Activated CD8-positive, alpha-beta memory T cell treated with anti-CD3 and anti-CD28 coated beads for 1 hour (primary cell): ENCODE measurements at places on chromosomes 6 and 20.

DNA sequence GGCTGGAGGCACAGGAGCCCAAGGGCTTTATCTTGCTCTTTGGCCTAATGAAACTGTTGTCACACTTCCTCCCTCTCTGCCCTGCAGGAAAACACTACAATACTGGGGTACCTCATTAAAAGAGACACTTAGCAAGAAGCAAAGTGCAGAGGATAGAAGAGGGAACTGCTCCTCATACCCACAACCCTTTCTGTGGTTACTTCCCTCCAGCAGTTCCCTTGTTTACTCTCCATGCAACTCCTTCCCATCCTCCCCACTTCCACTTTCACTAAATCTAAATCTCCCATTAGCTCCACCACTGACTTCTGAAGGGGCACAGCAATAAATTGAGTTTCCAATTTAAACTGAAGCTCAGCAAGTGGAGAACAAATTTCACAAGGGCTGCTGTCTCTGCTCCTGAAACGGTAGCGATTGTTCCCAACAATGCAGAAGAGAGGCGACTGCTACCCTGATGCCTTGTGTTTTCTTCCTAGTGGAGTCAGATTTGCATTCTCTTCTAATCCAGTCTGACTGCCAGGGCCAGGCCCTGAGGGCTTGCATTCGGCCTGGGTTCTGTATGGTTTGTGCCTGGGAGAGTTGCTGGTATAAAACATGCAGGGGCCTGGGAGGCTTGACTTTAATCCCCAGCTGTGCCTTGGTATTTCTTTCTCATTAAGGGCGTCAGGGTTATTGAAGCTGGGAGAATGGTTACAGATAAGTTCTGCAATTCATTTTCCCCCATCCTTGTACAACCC lies 454.7 kb downstream of the TFAP2B start:
- no peak for DNase-seq

GRCh38 chr6:154478701-154479060 lies 31.8 kb downstream of the CNKSR3 start:
- no peak for DNase-seq

DNA sequence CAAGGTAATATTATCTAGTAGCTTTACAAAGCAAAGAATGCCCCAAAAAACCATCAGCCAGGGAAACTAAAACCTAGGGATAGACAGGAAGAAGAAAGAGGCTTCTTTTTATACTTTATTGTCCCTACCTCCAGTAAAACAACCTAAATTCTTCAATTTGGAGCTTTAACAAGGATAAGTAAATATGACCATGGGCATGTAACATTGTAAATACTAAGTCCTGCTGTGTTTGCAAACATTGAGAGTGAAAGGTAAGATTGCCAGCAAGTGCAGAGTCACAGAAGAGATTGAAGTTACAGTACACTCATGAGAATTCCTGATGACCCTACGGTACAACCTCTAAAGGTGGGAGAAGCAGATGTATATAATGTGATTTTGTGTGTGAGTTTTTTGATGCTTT lies 117.2 kb downstream of the FOXO3 start:
- no peak for DNase-seq

DNA sequence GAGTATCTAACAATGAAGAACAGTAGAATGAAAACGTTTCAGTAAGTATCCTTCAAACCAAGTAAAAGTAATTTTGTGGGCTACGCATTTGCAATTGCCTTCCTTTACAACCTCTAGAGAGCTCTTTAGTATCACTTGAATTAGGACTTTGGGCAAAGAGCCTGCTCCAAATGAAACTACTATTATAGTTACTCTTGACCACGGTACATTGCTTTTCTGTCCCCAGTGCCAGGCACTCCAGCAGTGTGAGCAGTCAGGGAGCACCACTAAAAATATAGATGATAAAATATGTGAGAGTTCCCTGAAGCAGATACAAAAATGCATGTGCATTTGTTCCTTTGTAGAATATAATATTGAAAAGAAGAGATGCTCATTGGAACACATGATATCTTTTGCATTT lies 450.1 kb upstream of the MANEA start:
- no peak for DNase-seq

GRCh38 chr20:50101281-50101680 lies 11.7 kb downstream of the UBE2V1 start:
- no peak for DNase-seq

DNA sequence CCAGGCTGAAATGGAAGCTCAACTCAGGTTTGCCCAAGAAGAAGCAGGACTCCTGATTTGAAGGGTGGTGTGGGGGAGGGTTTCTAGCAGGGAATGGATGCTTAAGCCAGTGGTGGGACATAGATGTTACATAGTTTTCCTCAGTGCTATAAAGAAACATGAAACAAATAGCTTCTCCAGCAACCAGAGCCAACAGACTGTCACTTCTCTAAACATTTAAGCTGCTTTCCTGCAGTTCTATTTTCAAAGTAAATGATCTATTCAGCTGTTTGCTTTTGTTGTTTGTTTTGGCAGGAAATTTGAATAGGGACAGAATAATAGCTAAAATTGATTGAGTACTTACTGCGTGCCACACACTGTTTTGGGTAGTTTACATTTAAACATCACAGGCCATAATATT lies 169.0 kb downstream of the UST start:
- no peak for DNase-seq

- DNase-seq: no peak
Measured at GRCh38 chr6:32825966-32826365, 9.2 kb upstream of the HLA-DOB start.
